ENCODE measurements at places on chromosomes 2 and 18.

DNA sequence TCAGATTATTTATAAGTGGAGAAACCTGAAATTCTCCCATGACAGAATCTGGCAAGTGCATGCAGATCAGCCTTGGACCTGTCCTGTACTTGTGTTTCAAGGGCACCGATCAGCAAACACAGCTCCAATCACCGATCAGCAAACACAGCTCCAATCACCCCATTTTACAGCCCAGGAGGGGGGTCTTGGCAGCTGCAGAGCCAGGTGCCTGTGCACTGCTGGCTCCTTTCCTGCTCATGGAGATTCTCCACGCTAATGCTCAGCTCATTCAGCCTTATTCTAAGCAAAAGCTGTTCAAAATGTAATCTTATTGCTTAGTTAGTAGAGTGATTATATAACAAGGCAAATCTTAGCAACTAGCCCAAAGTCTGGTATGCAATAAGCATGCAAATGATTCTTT, 623.1 kb upstream of the HS6ST1 start:
- no peak for DNase-seq

GRCh38 chr2:54858021-54858681, 134.7 kb downstream of the EML6 start:
- no peak for DNase-seq

- DNase-seq = no peak
Measured at GRCh38 chr2:219789476-219789875, 162.0 kb downstream of the SLC4A3 start.

GRCh38 chr2:48249631-48250473, 280.1 kb upstream of the STON1 start:
- no peak for DNase-seq

DNA sequence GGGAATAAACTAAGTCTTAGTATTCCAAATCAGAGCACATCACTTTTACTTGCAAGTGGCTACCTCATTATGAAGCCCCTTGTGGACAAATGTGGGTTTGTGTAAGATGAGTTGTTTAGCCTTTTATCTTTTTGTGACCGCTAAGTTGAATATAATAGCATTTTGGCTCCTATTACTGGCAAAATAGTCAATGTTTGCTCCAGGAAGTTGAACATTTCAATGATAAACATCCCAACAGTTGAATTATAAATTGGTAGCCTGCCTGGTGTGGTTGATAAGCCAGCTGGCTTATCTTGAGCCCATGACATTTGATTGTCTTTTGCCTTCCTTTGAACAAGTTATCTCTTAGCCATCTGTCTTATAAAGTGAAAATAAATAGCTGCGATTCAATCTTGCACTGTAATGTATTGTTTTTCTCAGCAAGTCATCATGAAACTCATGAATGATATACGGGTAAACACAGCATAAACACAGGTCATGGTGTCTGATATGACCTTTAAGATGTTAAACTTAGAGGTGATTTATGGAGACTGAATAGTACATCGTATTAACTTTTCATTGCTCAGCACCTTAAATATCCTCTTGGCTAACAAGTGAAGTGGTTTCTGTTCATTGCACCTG, 338.4 kb downstream of the SOCS6 start:
- DNase-seq = no peak

DNA sequence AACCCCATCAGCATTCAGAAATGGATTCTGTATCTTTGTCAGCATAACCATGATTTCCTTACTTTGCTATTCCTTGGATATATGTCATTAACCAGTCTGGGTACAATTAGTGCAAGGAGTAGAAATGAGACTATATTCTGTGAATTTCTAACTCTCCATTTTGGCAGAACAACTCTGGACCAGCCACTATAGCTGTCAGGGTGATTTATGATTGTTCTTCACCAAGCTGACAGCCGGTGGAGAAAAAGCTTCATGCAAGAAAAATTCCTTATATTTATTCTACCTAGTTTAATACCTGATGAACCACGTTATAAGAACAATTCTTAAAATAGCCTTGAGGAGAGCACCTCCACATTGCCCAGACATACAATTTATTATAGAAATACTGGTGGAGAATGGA, 431.2 kb upstream of the TCF4 start:
- no peak for DNase-seq

- no peak for DNase-seq
Measured at GRCh38 chr18:13461469-13461868, 242.9 kb downstream of the LDLRAD4 start.

- DNase-seq = no peak
Measured at GRCh38 chr18:37705016-37705415, 139.4 kb upstream of the CELF4 start.

DNA sequence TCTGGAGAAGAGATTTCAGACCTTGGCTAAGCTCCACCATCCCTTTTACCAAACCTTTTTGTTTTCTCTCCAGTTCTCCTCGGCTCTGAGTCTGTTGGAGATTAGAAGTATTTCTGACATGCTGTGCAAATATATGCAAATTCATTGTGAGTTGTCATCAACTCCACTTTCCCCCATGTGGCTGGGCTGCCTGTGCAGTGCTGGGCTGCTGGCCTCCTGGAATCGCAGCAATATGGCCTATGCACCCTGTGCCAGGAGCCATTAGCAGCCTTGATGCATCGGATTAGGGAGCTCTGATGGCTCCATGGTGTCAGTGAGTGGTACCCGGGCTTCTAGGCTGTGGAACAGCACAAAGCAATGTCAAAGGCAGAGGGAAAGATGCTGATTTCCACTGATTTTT, 80.0 kb downstream of the GPR39 start:
- no peak for DNase-seq

DNA sequence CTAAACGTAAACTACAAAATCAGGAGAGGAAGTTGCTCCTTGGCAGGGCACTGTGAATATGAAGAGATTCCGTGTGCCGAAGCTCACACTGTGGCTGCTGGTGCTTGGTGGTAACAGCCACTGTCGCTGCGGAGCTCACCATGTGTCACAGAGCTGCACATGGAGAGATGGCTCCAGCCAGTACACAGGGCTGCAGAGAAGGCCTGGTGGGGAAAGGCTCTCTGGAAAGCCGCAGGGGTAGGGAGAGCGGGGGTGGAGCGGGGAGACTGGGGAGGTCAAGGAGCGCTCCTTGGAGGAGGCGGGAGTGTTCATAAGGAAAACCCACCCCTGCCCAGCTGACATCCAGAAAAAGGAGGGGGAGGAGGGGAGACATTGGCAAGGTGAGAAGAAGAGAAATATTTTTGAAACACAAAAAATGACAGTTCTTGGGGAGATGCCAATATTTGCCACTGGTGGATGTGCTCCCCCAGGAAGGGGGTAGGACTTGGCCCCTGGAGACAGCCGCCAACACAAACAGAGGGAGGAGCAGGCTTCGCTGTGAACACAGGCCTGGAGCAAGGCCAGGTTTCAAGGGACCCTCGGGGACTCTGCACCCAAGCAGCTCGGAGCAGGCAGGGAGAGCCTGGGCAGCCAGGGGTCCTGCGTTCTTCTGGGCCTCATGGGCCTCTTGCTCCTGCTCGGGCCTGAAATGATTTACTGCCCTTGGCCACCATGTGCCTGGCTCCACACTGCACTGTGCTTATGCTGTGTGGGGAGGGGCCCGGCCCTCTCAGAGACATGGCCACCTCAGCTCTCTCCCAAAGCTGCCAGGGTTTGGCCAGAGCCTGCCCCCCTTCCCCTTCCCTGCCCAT, 102.6 kb upstream of the GLI2 start:
- no peak for DNase-seq

GRCh38 chr2:182730486-182730885, 14.4 kb downstream of the DNAJC10 start:
- DNase-seq = no peak

DNA sequence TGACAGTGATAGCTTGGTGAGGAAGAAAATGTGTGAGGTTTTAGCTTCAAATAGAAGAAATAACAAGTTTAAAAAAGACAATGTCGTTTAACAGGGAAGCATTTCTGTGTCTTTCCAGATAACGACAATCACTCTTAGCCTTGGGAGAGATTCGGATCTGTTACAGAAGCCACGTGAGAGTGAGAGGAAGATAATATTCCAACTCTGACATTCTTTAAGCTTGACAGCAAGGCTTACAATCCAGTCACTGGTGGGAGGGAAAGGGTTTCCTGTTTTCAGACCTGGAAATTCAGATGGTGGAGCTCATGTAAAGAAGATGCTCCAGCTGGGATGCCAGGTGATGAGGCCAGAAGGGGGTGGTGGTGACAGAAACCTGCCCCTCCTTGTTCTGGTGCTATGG, 30.8 kb downstream of the FBXO48 start:
- DNase-seq = no peak

- no peak for DNase-seq
Measured at GRCh38 chr2:174282441-174282840, 34.1 kb upstream of the OLA1 start.

- DNase-seq = no peak
Measured at GRCh38 chr2:10493634-10494281, 45.6 kb upstream of the ODC1 start.

DNA sequence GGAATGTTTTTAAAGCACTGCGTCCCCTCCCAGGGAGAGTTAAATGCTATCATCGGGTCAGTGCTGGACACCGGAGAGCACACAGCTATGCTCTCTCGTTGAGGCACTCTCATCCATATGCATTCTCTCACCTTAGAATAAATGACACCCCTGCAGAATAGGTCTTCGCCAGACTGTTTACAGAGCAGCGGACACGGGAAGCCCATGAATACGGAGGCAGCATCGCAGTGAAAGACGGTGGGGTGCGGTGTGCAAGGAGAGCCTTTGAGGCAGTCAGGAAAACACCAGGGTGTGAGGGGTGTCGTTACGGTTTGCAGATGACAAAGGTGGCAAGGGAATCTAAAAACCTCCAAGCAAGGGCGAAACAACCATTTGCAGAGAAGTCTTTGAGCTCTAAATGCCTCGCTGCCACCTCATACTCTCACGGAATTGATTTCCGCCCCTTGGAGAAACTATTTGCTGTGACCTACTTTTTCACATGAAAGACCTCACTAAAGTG, 169.2 kb upstream of the FHL2 start:
- no peak for DNase-seq

- DNase-seq = no peak
Measured at GRCh38 chr2:160942476-160943142, 217.6 kb upstream of the TANK start.

GRCh38 chr2:217863883-217864282, 138.9 kb downstream of the TNS1 start:
- no peak for DNase-seq

GRCh38 chr2:62042944-62043343, 137.5 kb downstream of the COMMD1 start:
- no peak for DNase-seq

DNA sequence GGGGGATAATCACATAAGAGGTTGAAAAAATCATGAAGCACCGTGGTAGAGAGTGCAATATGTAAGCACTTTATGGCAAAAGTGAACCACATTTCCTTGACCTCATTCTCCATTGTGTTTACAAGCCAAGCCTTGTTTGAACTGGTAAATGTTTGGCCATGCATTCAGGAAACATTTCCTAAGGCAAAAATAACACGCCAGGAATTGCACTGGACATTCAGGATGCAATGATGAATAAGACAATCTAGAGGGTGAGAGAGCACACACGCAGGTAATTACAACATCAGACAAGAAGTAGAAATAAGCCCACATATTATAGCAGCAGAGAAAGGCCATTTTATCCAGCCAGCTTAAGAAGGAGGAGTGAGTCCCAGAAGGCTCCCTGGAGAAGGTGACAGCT, 218.0 kb upstream of the OSR1 start:
- DNase-seq = no peak

- no peak for DNase-seq
Measured at GRCh38 chr2:241204490-241204889, 16.0 kb downstream of the ANO7 start.

GRCh38 chr2:75592030-75592429, 31.3 kb upstream of the EVA1A start:
- DNase-seq = no peak

DNA sequence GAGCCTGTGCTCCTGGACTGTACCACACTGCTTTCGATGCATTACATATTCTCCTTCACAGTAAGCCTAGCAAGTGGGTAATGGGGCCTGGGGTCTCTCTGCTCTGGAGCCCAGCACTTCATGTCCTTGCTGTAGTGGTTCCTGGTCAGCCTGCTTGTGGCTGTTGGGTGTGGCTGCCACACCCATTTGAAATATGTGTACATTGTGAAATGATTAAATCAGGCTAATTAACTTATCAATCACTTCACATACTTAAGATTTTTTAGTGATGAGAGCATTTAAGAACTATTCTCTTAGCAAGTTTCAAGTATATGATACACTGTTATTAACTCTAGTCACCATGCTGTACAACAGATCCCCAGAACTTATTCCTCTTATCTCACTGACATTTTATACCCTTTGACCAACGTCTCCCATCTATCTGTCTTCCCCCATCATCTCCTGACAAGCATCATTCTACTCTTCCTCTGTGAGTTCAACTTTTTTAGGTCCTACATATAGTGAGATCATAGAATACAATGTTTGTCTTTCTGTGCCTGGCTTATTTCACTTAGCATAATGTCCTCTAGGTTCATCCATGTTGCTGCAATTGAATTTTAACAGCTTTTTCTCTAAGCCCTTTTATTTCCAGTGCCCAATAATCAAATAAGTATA, 92.1 kb downstream of the LYPD6 start:
- DNase-seq = no peak

DNA sequence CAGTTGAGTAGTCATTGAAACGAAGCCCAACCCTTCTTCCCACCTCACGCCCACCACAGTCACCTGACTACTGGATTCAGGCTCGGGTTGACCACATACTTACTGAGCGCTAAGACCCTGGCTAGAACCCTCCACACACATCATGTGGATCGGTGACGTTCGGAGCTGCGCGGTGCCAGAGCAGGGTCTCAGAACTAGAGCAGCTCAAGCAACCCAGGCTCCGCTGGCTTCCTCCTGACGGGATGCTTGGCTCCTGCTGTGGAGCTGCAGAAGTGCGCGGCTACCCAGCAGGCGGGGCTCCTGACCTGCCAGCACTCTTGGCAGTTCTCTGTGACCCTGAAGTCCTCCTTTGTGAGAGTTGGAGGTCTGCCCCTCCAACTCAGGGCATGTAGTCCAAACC, 90.6 kb upstream of the MBOAT2 start:
- no peak for DNase-seq

DNA sequence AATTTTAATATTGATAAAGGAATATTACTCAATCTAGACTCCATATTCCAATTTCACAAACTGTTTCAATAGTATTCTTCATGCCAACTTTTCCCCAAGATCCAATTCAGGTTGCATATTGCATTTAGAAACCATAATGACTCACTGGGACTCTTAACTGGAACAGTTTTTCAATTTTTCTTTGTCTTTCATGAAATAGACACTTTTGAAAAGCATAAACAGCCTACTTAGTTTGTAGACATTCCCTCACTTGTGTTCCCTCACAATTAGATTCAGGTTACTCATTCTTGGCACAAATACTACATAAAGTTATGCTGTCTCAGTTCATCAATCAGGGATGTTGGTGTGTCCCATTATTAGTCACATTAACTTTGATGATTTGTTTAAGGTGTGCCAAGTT, 1768.4 kb upstream of the PIK3C3 start:
- no peak for DNase-seq

DNA sequence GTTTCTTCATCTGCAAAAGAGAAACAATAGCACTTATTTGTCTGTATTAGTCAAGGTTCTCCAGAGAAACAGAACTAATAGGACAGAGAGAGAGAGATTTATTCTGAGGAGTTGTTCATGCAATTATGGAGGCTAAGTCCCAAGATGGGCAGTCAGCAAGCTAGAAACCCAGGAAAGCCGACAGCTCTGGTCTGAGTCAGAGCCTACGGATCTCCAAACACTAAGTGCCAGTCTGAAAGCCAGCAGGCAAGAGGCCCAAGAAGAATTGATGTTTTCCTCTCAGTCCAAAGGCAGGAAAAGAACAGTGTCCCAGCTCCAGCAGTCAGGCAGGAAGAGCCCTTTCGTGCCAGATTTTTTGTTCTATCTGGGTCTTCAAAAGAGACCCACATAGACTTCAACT, 36.5 kb upstream of the SLC66A3 start:
- DNase-seq = no peak
